ENCODE measurements at places on chromosomes 4 and X.
A peak's percentile ranks its signal among the peaks of the same experiment; 100 is the strongest.

- no peak for DNase-seq
Measured at GRCh38 chr4:77920371-77920770, 57.7 kb downstream of the MRPL1 start.

- no peak for DNase-seq
Measured at GRCh38 chrX:26925088-26925487, 538.1 kb downstream of the PPP4R3C start.

DNA sequence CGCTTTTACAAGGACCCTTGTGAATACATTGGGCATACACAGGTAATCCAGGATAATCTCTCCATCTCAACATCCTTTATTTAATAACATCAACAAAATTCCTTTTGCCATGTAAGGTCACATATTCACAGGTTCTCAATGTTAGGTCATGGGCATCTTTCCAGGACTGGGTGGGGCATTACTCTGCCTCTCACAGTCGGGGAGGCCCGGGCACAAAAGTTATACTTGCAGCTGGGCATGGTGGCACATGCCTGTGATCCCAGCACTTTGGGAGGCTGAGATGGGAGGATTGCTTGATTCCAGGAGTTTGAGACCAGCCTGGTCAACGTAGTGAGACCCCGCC, 93.7 kb upstream of the AP1S2 start:
- DNase-seq, result no peak

GRCh38 chr4:121156822-121157769, 7.0 kb downstream of the TNIP3 start:
- peak; percentile 1 for DNase-seq

DNA sequence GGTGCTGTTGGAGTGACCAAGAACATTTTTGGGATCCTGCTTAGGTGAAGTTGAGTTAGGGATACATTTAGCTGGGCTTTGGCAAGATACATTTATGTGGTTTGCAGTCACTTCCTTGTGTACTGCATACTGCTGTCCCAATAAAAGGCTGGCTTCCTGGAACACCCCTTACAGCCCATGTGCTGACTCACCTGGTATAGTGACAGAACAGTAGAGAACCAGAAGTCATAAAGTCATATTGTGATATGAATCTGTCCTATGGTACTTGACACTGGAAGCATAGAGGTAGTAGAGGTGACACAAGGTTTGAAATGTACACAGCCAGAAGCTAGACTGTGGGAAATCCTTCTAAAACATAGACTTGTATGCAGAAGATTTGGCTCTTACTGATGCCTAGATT, 55.3 kb upstream of the SLC25A43 start:
- DNase-seq, result no peak

- DNase-seq, result no peak
Measured at GRCh38 chr4:15413010-15413622, 14.7 kb upstream of the C1QTNF7 start.

- no peak for DNase-seq
Measured at GRCh38 chr4:179709961-179710624, 2267.9 kb upstream of the AGA start.
